Testis (tissue), 5 donors: ENCODE measurements at places on chromosomes 7 and 10. TPM values are rescaled to one million over a fixed set of nuclear protein-coding genes. Genes with fewer than 3 reads are reported as not detected.

CDNF gene
- 10.0 TPM for total RNA-seq

- H3K27me3 ChIP-seq = no peaks in the 10 kb centered on the region
- H3K4me1 ChIP-seq = no peaks in the 10 kb centered on the region
- no peak overlapping the region for H3K4me3 ChIP-seq
Observed at GRCh38 chr10:68112837-68113236, 3.5 kb downstream of the MYPN start.

GRCh38 chr7:99381664-99382075, 7.1 kb downstream of the ARPC1B start:
- H3K27me3 ChIP-seq = no peaks in the 10 kb centered on the region
- H3K27ac ChIP-seq = no peak overlapping the region
- no peaks in the 10 kb centered on the region for H3K36me3 ChIP-seq
- H3K4me1 ChIP-seq = peaks cover 21% of the 10 kb centered on the region
- H3K4me3 ChIP-seq = no peak overlapping the region
- no peak for DNase-seq

DNA sequence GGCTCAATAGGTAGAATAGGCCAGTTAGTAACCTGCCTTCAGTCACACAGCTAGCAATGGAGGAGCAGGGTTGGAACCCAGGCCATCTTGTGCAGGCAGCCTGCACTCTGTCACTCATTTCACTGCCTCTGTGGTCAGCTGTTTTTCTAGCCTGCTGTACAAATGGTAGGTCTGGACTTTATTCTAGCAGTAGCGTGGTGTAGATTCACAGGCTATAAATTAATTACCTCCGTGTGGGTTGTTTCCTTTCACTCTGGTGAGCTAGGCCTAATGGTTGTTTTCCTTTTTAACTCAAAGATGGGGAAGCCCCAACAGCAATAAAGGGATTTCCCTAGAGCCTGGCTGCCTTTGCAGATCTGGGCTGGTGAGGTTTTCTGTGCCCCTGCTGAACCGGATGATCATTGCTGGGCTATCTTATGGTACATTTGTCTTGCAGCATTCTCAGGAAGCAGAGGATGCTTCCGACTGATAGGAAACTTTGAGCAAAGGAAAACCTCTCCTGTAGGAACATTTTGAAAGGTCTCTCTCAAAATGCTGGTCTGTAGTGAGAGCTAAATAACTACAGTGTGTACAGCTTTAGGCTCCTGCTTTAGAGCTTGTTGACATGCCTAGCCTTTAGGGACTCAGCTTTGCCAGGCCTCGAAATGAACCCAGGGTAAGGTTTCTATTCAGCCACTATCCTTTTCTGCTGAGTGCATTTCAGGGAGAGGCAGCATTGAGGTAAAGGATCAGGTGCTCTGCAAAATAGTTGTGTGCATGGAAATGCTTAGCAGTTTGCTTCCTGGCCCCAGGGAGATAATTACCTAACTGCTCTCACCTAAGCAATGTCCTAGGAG, 157.4 kb downstream of the ST7 start:
- no peak overlapping the region for H3K4me3 ChIP-seq
- no peak overlapping the region for H3K27ac ChIP-seq
- DNase-seq = no peak
- no peaks in the 10 kb centered on the region for H3K27me3 ChIP-seq
- no peaks in the 10 kb centered on the region for H3K36me3 ChIP-seq
- no peaks in the 10 kb centered on the region for H3K4me1 ChIP-seq

DNA sequence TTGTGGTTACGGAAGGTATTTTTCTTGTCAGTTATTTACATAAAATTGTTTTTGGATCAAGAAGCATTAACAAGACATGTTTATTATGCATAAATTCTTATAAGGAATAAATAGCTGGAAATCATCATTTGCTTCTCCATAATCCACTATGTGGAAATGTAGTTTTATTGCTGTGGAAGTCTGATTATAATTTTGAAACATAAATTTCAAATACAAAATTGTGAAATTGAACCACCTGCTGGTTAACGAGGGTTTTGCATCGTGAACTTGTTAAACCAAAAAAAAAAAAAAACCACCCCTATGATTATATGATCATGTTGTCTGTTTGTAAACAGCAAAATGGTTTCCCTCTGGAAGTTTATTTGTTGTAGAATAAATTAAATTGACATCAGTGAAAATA, 25.9 kb downstream of the ABRAXAS2 start:
- no peak overlapping the region for H3K4me3 ChIP-seq
- peak; percentile 28 for DNase-seq
